Breast epithelium (tissue), 4 donors: ENCODE measurements at places on chromosomes 6 and 20. TPM values are rescaled to one million over a fixed set of nuclear protein-coding genes. Genes with fewer than 3 reads are reported as not detected.

Gene MEI4
- total RNA-seq, result not detected

GRCh38 chr20:44217342-44218092, 6.9 kb upstream of the OSER1 start:
- DNase-seq, result peak; percentile 58
- no peaks in the 10 kb centered on the region for H3K4me1 ChIP-seq
- no peaks in the 10 kb centered on the region for H3K36me3 ChIP-seq
- no peak overlapping the region for H3K27ac ChIP-seq
- no peaks in the 10 kb centered on the region for H3K27me3 ChIP-seq

GRCh38 chr6:158457616-158458278, 102.1 kb upstream of the TMEM181 start:
- H3K4me3 ChIP-seq, result no peak overlapping the region
- no peaks in the 10 kb centered on the region for H3K36me3 ChIP-seq
- no peak for DNase-seq
- no peaks in the 10 kb centered on the region for H3K4me1 ChIP-seq
- no peaks in the 10 kb centered on the region for H3K27me3 ChIP-seq

DNA sequence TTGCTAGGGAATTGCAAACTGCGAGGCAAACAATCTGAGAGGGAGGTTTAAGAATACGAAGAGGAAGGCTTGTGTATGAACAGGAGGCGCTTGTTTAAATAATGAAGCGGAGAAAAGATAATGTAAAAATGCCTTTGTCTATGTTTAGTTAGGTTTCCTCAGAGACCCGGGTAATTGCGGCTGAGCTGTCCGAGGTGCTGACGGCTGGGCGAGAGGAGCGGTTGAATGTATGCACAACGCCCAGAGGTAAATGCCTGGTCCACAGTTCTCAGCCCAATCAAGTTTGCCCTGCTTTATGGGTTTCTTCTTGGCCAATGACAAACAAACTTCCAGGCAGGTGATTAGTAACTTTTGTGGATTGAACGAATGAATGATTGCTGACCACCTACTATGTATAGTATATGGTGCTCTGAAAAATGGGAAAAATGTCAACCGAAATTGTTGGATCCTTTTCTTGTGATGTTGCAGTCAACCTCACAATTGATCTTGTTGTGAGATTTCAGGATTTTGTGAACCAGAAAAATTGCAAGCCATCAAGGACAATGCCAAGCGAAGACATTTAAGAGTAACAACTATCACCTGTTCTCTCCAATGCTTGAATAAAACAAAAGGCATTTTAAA, 38.3 kb upstream of the SLC32A1 start:
- peaks cover 35% of the 10 kb centered on the region for H3K27me3 ChIP-seq
- no peak overlapping the region for H3K4me3 ChIP-seq
- no peak for DNase-seq
- H3K36me3 ChIP-seq, result no peaks in the 10 kb centered on the region
- H3K4me1 ChIP-seq, result no peaks in the 10 kb centered on the region
- no peak overlapping the region for H3K27ac ChIP-seq

- H3K36me3 ChIP-seq, result no peaks in the 10 kb centered on the region
- DNase-seq, result no peak
- no peaks in the 10 kb centered on the region for H3K4me1 ChIP-seq
- no peak overlapping the region for H3K4me3 ChIP-seq
- H3K27me3 ChIP-seq, result no peaks in the 10 kb centered on the region
Observed at GRCh38 chr6:36020154-36020553, 4.3 kb downstream of the SLC26A8 start.

Gene GRM4
- total RNA-seq, result not detected

Gene ADGRF1
- total RNA-seq, result 0.66 TPM

Gene BAG2
- 2.2 TPM for total RNA-seq
